ENCODE measurements at places on chromosomes 11 and 22. TPM values are rescaled to one million over a fixed set of nuclear protein-coding genes. Genes with fewer than 3 reads are reported as not detected.

- DNase-seq: no peak
Measured at GRCh38 chr22:43302531-43303041, 40.6 kb downstream of the SCUBE1 start.

GRCh38 chr11:92314499-92314898 is 89.9 kb downstream of the FAT3 start:
- DNase-seq: peak; percentile 36

DNA sequence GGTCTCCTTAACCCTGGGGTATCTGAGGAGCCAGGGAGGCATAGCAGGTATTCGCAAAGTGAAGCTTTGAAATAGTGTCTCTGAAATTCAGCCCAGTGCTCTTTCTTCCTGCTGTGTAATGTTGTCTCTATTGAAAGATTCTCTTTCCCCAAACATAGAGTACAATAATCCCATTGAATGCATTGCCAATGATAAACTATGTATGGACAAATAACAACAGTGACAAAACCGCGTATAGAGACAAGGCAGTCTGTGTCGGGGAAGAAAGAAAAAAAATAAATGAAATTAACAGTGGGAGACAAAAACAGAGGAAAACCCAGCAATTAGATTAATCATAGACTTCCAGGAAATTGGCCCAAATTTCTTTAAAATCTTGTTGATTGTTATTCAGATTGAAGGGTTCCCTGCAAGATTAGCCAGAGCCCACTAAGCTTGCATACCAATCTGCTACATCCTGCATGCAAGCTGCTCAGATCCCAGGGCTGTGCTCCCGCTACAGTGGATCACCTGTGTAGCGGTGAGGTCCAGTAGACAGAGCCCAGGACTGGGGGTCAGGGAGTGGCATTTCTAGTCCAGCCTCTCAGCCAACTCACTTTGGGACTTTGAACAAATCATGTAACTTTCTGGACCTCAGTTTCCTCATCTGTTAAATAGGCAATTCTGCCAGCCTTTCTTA is 492.8 kb downstream of the INSC start:
- no peak for DNase-seq

GRCh38 chr11:56066980-56067379 is 26.1 kb upstream of the OR8I2 start:
- no peak for DNase-seq

- DNase-seq: no peak
Measured at GRCh38 chr11:95674657-95675358, 114.8 kb downstream of the FAM76B start.

DNA sequence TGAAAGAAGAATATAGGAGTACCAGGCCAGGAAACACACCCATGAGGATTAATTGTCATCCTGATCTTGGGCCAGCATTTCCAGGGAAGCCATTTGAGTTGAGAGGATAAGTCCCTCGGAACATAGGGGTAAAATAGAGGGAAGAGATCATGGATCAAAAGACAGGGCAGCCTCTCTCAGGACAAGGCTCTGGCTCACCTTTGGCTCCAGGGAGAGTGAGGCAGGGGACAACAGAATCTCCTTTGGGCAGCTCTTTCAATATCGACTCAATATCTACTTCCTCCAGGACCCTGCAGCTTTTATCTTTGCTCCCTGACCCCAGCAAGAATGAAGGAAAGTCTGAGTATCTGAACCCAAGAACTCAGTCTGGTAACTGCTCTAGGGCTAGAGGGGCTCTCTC is at the start of gene OR2AG1:
TSS of gene OR2AG1 (plus strand) at position 301 of the 400 bp plus-strand sequence. CDS start 2,018 bp downstream, outside the sequence.
- DNase-seq: no peak

- no peak for DNase-seq
Measured at GRCh38 chr11:8650401-8650990, 32.0 kb downstream of the TRIM66 start.

DNA sequence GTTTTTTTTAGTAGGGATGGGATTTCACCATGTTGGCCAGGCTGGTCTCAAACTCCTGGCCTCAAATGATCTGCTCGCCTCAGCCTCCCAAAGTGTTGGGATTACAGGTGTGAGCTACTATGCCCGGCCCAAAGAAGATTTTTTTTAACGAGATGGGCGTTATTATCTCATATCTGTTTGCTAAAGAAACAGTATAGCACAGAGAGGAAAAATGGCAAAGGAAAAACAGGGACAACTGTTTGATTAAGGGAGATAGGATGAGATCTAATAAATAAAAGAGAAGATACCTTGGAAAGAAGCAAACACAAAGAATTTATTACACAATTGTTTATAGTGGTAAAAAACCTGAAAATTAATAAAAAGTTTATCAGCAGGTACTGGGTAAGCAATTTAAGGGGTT is 10.4 kb upstream of the CEP295 start:
- DNase-seq: no peak

DNA sequence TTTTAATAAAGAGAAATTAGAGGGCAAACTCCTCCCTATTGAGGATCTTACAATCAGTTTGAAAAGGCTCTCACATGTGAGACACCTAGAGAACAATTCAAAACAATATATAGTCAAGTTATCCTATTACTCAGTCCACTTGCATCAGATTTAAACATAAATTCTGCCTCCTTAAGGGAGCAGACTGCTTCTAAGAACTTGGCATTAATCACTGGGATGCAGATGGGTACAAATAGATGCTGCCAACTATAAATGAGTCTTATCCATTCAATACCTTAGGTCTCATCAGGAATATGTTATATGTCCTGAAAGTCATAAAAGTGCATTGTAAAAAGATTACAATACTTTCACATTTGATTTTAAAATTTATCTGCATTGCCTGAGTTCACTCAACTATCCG is 269.3 kb upstream of the KIRREL3 start:
- no peak for DNase-seq

- DNase-seq: no peak
Measured at GRCh38 chr11:79672786-79673185, 232.0 kb upstream of the TENM4 start.

- DNase-seq: no peak
Measured at GRCh38 chr11:58580311-58580710, 1.4 kb downstream of the ZFP91 start.

DNA sequence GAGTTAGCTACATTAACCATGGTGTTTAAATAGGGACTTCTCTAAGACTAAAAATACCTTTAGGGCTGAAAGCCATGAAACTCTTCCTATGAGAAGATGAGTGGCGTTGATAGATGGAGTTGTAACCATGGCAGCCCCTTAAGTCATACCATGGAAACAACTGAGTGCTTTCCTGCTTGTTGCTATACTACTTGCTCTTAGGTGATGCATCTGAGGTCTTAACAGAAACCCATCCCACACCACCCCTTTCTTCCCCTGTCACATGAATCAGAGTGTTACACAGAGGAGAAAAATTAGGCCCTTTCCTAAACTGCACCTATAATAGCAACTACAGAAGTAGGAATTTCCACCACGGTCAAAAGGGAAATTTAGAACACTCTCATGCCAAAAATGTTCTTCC is 64.3 kb upstream of the ZC3H12C start:
- DNase-seq: no peak

DNA sequence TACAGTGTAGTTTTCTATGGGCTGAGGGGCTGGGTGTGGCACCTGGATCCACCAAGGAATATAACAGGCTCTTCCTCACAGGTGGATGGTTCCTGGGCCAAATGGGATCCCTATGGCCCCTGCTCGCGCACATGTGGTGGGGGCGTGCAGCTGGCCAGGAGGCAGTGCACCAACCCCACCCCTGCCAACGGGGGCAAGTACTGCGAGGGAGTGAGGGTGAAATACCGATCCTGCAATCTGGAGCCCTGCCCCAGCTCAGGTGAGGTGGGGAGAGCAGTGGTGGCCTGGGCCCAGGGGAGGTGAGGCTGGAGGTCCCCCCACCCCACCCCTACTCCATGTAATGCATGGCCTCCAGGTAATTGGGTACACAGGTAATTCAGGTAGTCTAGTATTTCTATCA is 20.7 kb downstream of the ADAMTS15 start:
- no peak for DNase-seq

DNA sequence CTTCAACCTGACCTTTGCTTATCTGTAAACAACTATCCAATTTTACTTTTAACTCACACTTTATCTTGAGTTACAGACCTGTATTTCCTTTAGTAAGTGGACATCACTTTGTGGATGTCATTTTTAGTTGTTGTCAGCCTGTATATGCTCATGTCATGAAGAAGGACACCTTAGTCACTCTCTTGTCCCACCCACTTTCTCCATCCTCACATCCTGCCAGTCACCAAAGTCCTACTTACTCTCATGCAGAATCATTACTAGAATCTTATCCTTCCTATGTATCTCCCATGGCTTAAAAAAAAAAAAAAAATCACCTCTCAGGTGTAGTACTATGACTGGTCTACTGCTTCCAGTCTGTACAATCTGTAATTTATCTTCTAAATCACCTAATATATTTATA is 43.3 kb downstream of the SESN3 start:
- no peak for DNase-seq

DNA sequence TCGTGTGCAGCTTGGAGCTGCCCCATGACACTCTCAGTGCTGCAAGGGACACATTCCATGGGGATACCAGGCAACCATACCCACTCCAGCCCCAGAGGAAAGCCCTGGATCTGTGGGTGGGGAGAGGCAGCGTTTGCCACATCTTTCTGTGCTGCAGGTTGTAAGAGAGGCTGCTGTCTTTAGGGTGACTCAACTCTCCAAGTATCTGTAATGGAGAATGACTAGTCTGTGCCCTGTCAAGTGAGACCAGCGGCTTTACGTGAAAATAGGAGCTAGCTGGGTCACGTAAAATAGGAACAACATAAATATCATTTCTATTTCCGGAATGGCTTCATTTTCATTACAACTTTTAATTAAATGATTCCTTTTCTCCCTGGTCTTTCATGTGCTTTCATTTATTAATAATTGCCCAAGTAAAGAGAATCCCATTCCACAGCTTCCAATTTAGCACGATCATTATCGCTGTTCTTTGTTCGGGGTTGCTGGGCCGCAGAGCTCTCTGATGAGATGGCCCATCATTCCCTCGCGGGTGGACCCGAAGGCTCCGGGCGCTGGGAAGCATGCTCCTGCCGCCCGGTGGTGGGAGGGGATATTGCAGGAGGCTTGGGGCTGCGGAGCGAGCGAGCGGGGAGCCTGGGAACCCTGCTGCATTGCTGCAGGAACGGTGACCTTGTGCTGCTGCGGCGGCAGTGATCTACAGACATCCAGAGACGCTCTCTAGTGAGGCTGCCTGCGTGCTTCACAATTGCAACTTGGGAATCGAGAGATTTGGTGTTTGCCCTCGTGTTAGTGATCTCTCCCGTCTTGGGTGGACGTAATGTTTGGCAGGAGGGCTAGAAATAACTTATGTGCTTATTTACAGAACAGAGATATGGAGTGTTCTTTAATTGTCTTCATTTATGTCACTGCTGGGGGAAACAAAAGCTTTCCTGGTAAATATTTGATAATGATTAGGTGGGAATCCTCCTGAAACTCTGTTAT is 10.6 kb downstream of the SLC6A5 start:
- peak; percentile 88 for DNase-seq

- no peak for DNase-seq
Measured at GRCh38 chr22:28250036-28250695, 331.1 kb upstream of the PITPNB start.

GRCh38 chr11:28542561-28542960 is 434.4 kb downstream of the METTL15 start:
- DNase-seq: no peak

GRCh38 chr22:44068422-44069191 is 44.5 kb downstream of the PARVB start:
- DNase-seq: peak; percentile 73

DNA sequence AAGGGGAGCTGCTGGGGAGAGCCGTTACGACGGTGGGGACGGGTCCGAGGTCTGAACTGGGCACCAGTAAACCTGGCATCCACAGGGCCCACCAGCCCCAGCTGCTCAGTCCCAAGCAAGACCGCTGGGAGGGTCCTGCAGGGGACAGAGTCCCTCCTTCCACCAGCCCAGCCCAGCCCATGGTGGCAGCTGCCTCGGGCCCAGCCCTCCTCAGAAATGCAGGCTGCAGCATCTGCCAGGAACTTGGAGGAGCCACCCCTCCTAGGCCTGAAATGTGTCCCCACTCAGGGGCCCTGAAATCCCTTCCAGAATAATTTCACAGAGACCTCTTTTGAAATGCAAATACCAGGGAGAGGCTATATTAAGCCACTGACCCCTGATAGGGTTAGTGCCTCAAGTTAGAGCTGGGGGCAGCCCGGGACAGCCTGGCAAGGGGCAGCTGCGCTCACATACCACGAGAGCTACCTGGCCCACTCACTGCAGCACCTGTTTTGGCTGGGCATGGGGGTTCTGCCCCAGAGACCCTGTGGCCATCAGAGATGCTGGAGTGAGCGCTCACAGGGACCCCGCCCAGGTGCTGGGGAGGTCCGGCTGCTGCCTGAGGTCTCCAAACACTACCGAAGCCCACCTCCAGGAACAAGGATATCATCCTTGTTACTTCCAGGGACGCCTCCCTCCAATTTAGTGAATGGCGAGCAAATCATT is 53.1 kb downstream of the CELSR1 start:
- no peak for DNase-seq

- DNase-seq: no peak
Measured at GRCh38 chr11:47000033-47000432, 63.5 kb downstream of the CSTPP1 start.

The RFPL3 gene
- not detected for total RNA-seq

The BID gene
- 12.7 TPM for total RNA-seq

The CDCA5 gene
- total RNA-seq: 0.81 TPM

The GPR83 gene
- 0.15 TPM for total RNA-seq
